ENCODE measurements at places on chromosomes 16 and 17.

DNA sequence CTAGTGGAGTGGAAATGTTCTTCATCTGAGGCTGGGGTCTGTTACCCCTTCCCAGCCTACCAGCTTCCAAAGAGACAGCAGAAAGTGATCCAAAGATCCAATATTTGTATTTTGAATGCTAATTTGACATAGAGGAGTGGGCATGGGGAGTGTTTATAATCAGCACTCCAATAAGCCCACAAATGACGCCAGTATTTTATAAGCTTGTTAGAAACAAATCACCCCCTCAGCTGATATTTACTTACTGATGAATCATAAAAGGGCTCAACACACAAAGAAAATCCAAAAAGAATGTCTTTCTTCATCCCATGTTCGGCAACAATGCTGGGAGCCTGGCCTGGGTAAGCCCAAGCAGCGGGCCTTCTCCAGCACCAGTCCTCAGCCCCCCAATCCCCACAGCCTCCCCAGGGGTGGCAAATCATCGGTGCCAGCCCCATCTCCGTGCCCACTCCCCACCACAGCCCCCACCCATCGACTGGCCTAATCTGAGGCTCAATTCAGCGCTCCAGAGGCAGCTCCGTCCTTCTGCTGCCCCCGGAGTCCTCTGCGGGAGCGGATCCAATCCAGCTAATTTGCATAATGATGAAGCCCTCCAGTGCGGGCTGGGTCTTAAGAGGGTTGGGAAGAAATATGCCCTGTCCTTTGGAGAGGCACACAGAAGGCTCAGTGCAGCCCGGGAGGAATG lies 169.5 kb downstream of the C16orf78 start:
- DNase-seq: no peak

GRCh38 chr17:45042346-45043120 lies 8.9 kb downstream of the DCAKD start:
- no peak for DNase-seq

DNA sequence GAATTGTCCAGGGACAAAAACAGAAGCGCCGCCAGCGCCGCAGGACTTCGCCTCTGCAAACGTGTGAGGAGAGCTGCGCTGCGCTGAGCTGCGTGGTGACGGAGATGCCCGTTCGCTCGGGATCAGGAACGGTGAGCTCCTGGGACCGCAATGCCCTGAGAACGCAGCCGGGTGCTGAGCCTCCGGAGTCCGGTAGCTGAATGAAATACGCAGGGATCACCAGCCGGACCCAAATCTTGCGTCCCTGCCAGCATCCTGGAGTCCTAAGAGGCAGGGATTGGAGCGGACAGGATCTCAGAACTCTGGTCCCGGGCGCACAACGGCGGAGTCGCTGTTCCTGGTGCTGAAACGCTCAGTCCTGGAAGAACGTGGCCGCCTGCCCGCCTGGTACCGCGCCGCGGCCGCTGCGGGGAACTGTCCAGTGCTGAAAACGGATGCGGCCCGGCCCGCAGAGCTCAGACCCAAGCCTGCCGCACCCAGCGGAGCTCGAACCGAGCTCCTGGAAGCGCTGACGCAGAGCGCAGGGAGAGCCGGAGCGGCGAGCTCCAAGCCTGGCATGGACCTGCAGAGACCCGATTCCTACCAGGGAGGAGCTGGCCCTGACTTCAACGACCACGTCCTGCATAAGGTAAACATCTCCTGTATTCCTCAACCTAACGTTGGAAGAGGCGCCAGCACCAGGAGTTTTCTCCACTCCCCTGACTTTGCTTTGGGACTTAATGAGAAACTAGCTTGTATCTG lies 41.5 kb downstream of the CD300LF start:
- DNase-seq: peak; percentile 84

GRCh38 chr17:41618341-41619035 lies 5.9 kb downstream of the KRT17 start:
- no peak for DNase-seq

DNA sequence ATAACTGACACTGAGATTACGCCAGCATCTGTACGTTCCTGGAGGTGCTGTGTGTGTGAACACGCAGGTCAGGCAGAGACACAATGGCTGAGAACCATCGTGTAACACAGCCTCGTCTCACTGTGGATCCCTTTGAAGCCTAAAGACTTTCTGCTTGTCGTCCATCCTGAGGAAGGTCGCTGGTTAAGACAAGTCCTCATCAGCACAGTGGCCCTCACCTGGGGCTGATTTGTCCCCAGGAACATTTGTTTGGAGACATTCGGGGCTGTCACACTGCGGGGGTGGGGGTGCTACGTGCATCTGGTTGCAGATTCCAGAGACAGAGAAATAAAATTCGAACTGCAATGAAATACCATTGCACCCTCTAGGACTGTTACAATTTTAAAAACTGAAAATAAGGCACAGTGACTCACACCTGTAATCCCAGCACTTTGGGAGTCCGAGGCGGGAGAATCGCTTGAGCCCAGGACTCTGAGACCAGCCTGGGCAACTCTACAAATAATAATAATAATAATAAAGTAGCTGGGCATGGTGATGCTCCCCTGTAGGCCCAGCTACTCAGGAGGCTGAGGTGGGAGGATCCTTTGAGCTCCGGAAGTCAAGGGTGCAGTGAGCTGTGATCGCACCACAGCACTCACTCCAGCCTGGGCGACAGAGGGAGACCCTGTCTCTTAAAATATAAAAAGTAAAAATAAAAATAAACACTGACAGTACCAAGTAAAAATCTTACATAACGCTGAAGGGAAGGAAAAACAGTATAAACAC lies 112.0 kb upstream of the METRNL start:
- DNase-seq: no peak

GRCh38 chr16:81823111-81823510 lies 44.0 kb downstream of the PLCG2 start:
- peak; percentile 24 for DNase-seq
